ENCODE measurements at places on chromosomes 12 and 14.

GRCh38 chr14:36570065-36570464 is 12.3 kb downstream of the NKX2-8 start:
- DNase-seq, result no peak

GRCh38 chr14:77151918-77152588 is 10.5 kb upstream of the ZDHHC22 start:
- no peak for DNase-seq

DNA sequence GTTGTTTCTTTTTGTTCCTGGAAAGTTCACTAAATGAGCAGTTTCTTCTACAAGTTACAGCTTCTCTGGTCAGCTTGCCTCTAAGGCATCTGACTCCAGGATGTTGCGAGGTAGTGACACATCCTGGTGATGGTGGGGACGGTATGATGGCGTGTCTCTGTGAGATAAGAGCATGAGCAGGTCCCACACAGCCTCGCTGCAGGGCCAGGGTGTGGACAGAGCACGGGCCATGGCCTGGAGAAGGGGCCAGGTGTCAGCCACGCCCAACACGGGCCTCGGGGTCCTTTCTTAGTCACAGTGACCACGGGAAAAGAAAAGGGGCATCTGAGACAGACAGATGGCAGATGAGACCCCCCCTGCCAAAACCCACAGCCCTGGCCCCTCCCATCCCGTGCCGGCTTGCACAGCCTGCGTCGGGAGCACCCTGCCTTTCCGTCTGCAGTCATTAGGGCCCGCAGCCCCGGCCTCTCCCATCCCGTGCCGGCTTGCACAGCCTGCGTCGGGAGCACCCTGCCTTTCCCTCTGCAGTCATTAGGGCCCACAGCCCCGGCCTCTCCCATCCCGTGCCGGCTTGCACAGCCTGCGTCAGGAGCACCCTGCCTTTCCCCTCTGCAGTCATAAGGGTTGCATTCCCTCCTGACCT is 79.3 kb upstream of the DYNC1H1 start:
- no peak for DNase-seq

GRCh38 chr14:98700748-98701147 is 571.2 kb downstream of the BCL11B start:
- DNase-seq, result no peak

DNA sequence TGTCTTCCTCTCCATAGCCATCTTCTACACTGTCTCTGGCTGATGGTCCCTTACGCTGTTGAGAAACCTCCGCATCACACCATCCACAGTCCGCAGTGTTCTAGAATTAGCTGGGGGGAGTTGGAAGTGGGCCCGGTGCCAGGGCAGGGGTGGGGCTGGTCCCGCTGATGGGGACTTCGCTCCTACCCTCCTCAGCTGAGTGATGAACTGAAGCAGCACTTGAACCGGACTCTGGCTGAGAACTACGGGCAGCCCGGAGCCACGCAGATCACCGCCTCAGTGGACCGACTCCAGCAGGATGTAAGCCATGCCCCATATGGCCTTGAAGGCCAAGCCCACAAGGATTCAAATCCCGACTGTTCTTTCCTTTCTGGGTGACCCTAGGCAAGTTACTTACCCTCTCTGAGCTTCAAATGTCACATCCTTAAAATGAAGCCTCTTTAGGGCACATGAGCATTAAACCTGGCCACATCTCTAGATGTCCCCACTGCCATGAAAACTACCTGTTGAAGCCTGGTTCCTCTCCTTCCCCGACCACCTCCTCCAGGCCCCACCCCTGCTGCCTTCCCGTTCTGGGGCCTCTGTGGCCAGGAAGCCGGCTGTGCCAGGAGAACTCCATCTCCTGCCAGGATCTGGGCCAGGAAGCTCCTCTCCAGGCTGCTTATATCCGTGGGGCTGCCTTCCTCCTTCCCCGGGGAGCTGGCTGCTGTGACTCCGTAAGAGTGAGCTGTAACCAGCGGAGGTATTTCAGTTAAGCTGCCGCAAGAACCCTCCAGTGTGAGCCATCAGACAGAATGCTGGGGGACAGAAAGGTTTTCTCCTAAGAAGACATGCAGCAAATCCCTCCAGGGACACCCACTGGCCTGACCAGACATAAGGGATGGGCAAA is 53.1 kb downstream of the TSPAN11 start:
- no peak for DNase-seq

DNA sequence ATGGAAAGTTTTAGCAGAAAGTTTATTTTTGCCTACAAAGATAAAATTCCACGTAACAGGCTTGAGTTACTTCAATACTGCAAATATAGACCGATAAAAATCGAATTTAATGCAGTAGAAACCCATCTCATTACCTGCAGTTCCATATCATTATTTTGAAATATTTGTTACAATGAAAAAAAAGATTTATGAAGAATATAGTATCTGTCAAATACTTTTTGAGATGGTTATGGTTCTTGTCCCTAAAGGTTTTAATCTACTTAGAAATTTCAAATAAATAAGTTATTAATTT is 273.5 kb downstream of the ADAMTS20 start:
- no peak for DNase-seq

- DNase-seq, result no peak
Measured at GRCh38 chr12:88450136-88450535, 130.1 kb downstream of the KITLG start.

GRCh38 chr14:50542941-50543418 is 10.6 kb upstream of the MAP4K5 start:
- DNase-seq, result no peak

DNA sequence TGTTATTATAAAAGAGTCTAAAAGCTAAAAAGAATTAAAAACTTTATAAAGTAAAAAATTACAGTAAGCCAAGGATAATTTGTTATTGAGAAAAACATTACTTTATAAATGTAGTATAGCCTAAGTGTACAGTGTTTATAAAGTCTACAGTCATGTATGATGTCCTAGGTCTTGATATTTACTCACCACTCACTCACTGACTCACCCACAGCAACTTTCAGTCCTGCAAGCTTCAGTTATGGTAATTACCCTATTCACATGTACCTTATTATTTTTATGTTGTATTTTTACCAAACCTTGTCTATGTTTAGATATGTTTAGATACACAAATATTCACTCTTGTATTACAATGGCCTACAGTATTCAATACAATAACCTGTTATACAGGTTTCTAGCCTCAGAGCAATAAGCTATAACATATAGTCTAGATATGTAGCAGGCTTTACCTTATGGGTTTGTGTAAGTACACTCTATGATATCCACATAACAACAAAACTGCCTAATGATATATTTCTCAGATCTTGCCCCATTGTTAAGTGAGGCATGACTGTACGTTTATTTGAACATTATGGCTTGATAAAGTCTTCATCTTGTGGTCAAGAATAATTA is 113.7 kb upstream of the KITLG start:
- DNase-seq, result no peak

DNA sequence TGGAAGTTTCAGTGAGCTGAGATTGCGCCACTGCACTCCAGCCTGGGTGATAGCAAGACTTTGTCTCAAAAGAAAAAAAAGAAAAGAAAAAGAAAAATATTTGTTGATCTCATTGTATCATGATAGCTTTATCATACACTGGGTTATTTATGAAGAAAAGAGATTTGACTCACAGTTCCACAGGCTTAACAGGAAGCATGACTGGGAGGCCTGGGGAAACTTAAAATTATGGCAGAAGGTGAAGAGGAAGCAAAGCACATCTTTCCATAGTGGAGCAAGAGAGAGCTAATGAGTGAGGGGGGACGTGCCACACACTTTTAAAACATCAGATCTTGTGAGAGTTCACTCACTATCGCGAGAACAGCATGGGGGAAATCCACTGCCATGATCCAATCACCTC is 72.7 kb upstream of the FUT8 start:
- no peak for DNase-seq

DNA sequence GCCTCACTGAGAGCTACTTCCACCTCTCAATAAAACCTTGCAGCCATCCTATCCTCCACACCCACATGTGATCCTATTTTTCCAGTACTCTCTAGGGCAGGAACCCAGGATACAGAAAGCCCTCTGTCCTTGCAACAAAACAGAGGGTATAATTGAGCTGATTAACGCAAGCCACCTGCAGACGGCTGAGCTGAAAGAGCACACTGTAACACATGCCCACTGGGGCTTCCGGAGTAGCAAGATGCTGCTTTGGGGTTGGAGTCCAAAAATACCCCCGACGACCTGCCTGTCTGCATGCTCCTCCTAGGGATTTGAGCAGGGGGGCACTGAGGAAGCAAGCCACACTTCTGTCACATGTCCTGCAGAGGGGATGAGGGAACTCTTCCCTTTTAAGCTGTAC is 401.1 kb upstream of the FOXG1 start:
- DNase-seq, result no peak

GRCh38 chr12:128797119-128798118 is 26.3 kb downstream of the SLC15A4 start:
- no peak for DNase-seq

- no peak for DNase-seq
Measured at GRCh38 chr12:3090240-3091037, 13.3 kb downstream of the TSPAN9 start.

DNA sequence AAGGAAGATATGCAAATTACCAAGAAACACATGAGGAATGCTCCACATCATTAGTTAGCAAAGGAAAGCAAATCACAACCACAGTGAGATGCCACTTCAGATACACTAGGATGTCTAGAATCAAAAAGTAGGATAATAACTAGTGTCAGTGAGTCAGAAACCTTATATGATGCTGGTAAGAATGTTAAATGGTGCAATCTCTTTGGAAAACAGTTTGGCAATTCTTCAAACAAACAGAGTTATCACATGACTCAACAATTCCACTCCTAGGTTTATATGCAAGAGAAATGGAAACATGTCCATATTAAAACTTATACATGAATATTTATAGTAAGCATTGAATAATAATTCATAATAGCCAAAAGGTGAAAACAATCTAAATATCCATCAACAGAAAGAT is 220.9 kb downstream of the FOXG1 start:
- no peak for DNase-seq

GRCh38 chr14:38250331-38250730 is 5.6 kb downstream of the CLEC14A start:
- DNase-seq, result no peak

- no peak for DNase-seq
Measured at GRCh38 chr12:93135286-93136239, 206.5 kb upstream of the EEA1 start.

Data from D721Med (cell line).